Natural killer cell (primary cell): ENCODE measurements at places on chromosomes 7 and 10.

DNA sequence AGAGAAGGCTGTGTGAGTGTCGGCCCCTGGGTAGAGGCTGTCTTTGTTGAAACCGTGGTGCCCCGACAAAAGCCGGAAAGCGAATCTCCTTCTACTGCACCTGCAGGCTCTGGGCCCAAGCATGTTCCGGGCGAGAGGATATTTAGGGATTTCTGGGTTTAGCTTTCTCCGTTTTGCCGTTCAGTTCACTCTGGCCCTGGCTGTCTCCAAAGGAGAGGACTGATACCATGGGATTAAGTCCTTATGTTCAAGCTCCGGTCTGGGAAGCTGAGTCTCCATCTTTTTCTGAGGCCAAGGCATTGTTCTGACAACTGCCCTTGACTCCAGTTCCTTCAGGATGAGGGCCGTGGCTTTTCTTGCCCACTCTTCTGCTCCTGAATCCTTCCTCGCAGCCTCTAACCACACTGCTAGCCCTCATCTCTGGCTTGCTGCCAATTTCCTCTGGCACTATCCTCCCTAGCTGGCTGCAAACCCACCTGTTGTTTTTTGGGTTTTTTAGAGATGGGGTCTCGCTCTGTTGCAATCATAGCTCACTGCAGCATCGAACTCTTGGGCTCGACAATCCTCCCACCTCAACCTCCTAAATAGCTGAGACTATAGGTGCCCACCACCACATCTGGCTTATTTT, 206.8 kb downstream of the SKIDA1 start:
- H3K27me3 ChIP-seq = no peaks in the 10 kb centered on the region
- H3K36me3 ChIP-seq = no peaks in the 10 kb centered on the region
- no peaks in the 10 kb centered on the region for H3K4me1 ChIP-seq

DNA sequence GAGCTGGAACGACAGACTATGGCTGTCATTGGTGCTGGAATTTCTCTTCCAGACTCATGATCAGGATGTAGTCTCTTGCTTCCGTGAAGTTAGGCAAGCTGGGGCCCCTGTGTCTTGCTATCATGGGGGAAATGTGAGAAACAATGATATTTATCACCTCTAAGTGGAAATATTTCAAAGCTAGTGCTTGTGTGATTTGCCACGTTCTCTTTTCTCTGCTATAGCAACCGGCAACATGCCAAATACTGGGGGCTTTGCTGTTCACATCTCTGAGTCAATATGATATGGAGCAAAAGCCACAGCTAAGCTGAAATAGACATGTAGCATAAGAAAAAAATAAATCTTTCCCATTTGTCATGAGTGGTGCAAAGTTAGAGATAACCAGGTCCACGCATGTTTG, 668.2 kb upstream of the IGFBP3 start:
- no peaks in the 10 kb centered on the region for H3K36me3 ChIP-seq
- H3K27me3 ChIP-seq = no peaks in the 10 kb centered on the region
- H3K4me1 ChIP-seq = no peaks in the 10 kb centered on the region
- DNase-seq = no peak
- H3K27ac ChIP-seq = no peak overlapping the region
- no peak overlapping the region for H3K4me3 ChIP-seq

DNA sequence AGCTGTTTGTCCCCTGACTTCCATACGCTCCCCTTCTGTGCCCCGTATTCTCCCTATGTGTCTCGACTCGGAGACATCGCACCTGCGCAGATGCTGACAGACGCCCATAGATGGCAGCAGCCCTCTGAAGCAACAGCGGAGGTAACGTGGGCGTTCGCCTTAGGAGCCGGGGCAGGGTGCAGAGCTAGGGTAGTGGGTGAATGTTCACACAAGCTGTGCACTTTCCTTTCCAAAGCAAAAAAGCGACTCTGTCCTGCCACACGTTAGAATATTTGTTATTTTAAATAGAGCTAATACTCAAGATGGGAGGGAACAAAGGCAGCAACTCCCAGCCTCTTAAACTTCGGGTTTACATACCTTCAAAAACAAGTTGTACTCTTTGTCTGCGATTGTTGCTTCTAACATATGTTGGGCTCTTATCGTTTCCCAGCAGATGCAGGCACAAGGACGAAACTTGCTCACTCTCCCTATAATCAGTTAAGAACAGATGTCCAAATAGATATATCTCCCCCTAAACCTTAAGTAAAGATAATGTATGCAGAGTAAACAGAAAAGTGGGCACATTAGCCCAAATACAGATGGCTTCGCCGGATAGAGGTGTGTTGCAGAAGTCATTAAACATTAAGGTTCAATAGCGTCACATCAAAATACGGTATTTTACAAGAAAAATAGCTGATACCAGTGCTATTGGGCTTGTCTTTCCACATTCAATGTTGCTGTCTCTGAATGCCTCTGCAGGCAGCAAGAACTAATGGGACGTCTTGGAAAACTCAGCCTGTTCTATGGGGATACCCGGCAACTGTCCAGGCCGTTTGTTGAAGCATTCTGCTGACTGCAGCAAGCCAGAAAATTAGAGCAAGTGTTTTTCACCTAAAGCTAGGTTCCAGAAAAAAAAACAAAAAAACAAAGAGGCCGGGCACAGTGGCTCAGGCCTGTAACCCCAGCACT, 340.3 kb upstream of the PRKCQ start:
- H3K27ac ChIP-seq = no peak overlapping the region
- peaks cover 14% of the 10 kb centered on the region for H3K4me1 ChIP-seq
- H3K36me3 ChIP-seq = no peaks in the 10 kb centered on the region
- H3K27me3 ChIP-seq = no peaks in the 10 kb centered on the region
- H3K4me3 ChIP-seq = no peak overlapping the region

DNA sequence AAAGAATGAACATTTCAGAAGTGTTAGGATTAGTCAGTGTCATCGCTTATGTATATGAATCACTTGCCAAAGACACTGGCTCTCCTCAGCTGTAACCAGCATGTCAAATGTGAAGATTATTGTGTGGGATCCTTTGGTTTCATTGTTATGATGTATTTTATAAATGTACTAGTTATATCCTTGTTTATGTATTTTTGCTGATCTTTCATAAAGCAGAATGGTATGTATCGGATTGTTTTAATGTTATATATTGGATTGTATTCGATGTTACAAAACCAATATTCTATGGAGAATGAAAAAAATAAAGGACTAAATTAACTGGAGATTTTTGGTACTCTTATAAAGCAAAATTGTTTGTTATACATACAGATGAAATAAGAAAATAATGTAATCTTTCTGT, 49.2 kb downstream of the ACADSB start:
- no peak overlapping the region for H3K27ac ChIP-seq
- no peaks in the 10 kb centered on the region for H3K27me3 ChIP-seq
- no peaks in the 10 kb centered on the region for H3K4me1 ChIP-seq
- H3K36me3 ChIP-seq = no peaks in the 10 kb centered on the region

GRCh38 chr7:115462301-115463015, 540.6 kb downstream of the MDFIC start:
- H3K36me3 ChIP-seq = no peaks in the 10 kb centered on the region
- no peak overlapping the region for H3K27ac ChIP-seq
- no peaks in the 10 kb centered on the region for H3K27me3 ChIP-seq
- no peak overlapping the region for H3K4me3 ChIP-seq
- no peaks in the 10 kb centered on the region for H3K4me1 ChIP-seq
- DNase-seq = no peak

DNA sequence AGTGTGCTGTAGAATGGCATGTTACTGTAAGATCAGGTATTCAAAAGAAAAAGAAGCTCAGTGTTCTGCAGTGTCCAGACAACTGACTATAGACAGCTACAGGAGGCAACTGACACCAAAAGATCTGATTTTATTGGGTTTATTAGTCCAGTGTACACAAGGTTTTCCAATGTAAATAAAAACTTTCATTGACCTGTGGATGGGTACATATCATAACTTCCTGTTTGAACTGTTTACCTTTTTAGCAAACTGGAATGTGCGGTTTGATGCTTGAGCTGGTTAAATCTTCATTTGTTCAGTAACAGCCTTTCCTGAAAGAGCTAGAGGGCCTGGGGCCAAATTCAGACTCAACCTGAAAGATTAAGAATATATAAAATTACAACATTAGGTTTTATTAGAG, 172.6 kb upstream of the SP8 start:
- no peaks in the 10 kb centered on the region for H3K4me1 ChIP-seq
- no peaks in the 10 kb centered on the region for H3K27me3 ChIP-seq
- H3K36me3 ChIP-seq = no peaks in the 10 kb centered on the region
- H3K4me3 ChIP-seq = no peak overlapping the region
- H3K27ac ChIP-seq = no peak overlapping the region

DNA sequence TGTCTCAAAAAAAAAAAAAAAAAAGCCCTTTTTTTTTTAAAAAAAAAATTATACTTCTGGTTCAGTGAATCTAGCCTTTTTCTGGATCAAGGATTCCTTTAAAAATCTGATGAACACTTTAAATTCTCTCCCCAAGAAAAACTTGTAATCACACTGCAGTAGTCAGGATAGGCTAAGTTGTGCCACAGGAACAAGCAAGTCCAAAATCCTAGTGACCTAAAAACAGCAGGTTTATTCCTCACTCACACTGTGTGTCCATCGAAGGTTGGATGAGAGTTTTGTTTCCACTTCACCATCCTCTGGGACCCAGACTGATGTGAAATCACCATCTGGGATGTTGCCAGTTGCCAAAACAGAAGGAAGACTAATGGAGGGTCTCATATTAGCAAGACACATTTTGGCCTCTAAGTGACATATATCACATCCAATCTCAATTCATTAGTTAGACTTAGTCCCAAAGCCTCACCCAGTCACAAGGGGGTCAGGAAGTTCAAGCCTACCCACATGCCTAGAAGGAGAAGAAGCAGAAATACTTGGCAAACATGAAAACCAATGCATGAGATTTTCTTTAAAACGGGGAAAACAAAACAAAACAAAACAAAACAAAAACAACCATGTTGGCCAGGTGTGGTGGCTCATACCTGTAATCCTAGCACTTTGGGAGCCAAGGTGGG, 32.7 kb downstream of the CYP17A1 start:
- H3K4me1 ChIP-seq = peaks cover 14% of the 10 kb centered on the region
- no peak for DNase-seq
- H3K36me3 ChIP-seq = peaks cover 25% of the 10 kb centered on the region
- H3K27ac ChIP-seq = no peak overlapping the region

- H3K27ac ChIP-seq = peak overlapping the region; percentile 72
- no peak overlapping the region for H3K4me3 ChIP-seq
- no peak for DNase-seq
- H3K36me3 ChIP-seq = peaks cover 13% of the 10 kb centered on the region
- H3K27me3 ChIP-seq = no peaks in the 10 kb centered on the region
Measured at GRCh38 chr7:44629829-44630522, 23.5 kb downstream of the OGDH start.

- H3K27ac ChIP-seq = no peak overlapping the region
- no peak overlapping the region for H3K4me3 ChIP-seq
- H3K36me3 ChIP-seq = no peaks in the 10 kb centered on the region
Measured at GRCh38 chr10:71927776-71928592, 36.2 kb upstream of the CHST3 start.

DNA sequence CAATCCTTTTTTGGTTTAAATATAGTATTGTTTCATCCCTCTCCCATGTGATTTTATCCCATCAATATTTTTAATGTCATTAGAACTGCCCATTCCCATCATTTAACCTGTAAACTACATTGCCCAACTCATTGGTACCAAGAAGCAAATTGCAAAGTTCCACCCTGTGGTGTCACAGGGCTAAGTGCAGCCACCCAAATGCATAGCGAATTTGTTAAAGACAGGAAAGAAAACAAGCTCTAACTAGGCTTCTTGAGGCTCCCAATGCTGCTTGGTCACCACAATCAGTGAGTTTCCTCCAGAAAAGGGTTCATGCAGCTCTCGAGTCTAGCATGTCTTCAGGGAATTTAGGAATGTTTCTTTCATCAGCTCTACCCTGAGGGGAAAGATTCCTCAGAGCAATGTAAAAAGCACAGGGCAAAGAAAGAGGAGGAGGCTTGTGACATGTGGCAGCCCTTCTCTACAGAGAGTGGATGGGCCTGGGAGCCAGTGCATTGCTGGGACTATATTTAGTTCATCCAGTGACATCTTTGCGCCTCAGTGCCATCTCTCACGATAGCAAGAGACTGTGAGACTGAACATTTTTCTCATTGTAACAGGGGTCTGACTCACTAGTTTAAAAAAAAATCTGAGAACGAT, 58.1 kb downstream of the CAV1 start:
- DNase-seq = no peak
- no peak overlapping the region for H3K4me3 ChIP-seq
- H3K4me1 ChIP-seq = no peaks in the 10 kb centered on the region
- H3K36me3 ChIP-seq = no peaks in the 10 kb centered on the region

DNA sequence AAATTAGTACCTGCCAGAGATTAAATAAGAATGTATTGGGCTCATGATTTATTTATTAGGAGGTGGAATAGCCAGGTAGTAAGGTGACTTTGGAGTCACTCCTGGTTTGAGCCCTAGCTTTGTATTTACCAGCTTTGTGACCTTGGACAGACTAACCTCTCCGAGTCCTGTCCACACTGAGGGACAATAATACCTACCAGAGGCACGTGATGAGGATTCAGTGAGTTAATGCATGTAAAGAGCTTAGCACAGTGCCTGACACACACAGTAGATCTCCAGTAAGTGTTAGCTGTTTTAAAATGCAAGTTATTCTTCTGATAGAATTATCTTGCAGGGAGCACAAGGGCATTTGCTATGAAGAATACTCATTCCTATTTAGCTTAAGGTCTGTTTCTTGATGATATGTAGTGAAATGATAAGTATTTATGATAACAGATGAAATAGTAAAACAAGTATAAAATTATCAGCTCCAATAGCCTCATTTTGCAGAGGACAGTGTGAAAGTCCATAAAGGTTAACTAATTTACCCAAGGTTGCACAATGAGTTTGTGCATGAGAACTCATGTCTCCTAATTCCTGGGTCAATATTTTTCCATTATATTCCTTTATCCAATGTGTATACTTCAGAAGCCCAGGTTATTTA, 36.4 kb downstream of the RABGEF1 start:
- H3K36me3 ChIP-seq = peaks cover 54% of the 10 kb centered on the region
- peaks cover 3% of the 10 kb centered on the region for H3K4me1 ChIP-seq
- H3K27me3 ChIP-seq = no peaks in the 10 kb centered on the region
- H3K4me3 ChIP-seq = no peak overlapping the region
- no peak overlapping the region for H3K27ac ChIP-seq

DNA sequence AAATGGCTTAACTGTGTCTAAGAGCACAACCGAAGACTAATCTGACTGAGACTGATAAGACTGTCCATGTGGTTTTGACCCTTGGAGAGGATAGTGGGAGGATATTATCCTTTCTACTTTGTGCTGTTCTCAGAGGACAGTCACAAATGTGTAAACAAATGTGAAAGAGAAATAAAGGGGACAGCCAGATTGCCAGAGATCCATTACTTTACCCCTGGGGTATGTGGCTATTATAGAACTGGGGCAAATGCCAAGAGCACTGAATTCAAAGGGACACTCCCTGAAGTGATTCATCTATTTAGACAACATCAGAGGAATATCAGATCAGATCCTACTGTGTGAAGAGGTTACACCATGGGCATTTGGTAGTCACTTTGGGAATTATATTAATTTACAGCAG, 154.7 kb downstream of the RNLS start:
- H3K27ac ChIP-seq = no peak overlapping the region
- H3K27me3 ChIP-seq = no peaks in the 10 kb centered on the region
- no peaks in the 10 kb centered on the region for H3K4me1 ChIP-seq

DNA sequence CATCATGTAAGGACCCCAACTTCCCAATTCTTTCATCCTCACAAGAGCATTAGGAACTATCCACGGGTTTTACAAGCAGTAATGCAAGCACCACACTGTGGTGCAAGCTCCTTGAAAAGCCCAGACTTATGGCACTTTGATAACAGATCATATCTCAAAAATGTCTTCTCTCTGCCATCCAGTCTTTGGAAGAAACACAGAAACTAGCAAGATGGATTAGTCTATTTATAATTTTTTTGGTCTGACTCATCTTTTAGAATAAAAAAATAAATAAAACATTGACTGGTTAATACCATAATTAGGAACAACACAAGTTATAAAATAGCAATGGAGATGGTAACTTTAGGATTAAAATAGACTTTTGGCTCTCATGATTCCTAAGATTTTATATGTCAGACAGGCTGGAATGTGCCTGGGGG, 49.0 kb upstream of the CALD1 start:
- H3K27me3 ChIP-seq = no peaks in the 10 kb centered on the region
- no peak overlapping the region for H3K4me3 ChIP-seq
- no peaks in the 10 kb centered on the region for H3K36me3 ChIP-seq
- no peak overlapping the region for H3K27ac ChIP-seq
- no peaks in the 10 kb centered on the region for H3K4me1 ChIP-seq
